A549 treated with DMSO at 1 μM for 4 hours (cell line): ENCODE measurements at places on chromosomes 6 and 20. TPM values are rescaled to one million over a fixed set of nuclear protein-coding genes. Genes with fewer than 3 reads are reported as not detected.

Gene DEFB113
- total RNA-seq, result not detected in 5 replicates

Gene VGLL2
- total RNA-seq, result not detected in 5 replicates

Gene TSPO2
- not detected in 5 replicates for total RNA-seq

Gene BPI
- not detected in 5 replicates for total RNA-seq

Gene SLC22A2
- 0.06 TPM in 1 of 5 replicates, not detected in the others for total RNA-seq

Gene FOXQ1
- 2.5 to 4.6 TPM (median 4.1 TPM) in 5 replicates for total RNA-seq

Gene TBC1D22B
- total RNA-seq, result 6.0 to 7.2 TPM (median 6.2 TPM) in 5 replicates

Gene ADGRB3
- total RNA-seq, result not detected in 5 replicates

Gene GSTA5
- total RNA-seq, result not detected in 5 replicates

Gene TEAD3
- 4.2 to 6.2 TPM (median 5.7 TPM) in 5 replicates for total RNA-seq

Gene IRAK1BP1
- total RNA-seq, result 0.52 to 1.1 TPM (median 0.74 TPM) in 5 replicates

Gene TRAPPC3L
- not detected in 5 replicates for total RNA-seq

Gene HLA-DRB1
- not detected in 5 replicates for total RNA-seq

Gene BICRAL
- total RNA-seq, result 2.8 to 4.1 TPM (median 3.8 TPM) in 5 replicates

Gene RGS17
- 5.4 to 8.7 TPM (median 7.6 TPM) in 5 replicates for total RNA-seq

Gene CCDC170
- 0.07 to 0.40 TPM (median 0.20 TPM) in 4 of 5 replicates, not detected in the other for total RNA-seq

Gene SCGN
- total RNA-seq, result 0.06 to 0.23 TPM (median 0.16 TPM) in 3 of 5 replicates, not detected in the others

Gene GSTA3
- not detected in 5 replicates for total RNA-seq
